ENCODE measurements at places on chromosomes 3 and 15. TPM values are rescaled to one million over a fixed set of nuclear protein-coding genes. Genes with fewer than 3 reads are reported as not detected.

GRCh38 chr15:48992545-48992944 lies 28.8 kb upstream of the SHC4 start:
- DNase-seq: no peak

Gene CD86
- polyA plus RNA-seq: 1.5 TPM

- no peak for DNase-seq
Measured at GRCh38 chr3:136750897-136751315, 1.3 kb downstream of the STAG1 start.

- DNase-seq: no peak
Measured at GRCh38 chr3:99721633-99722007, 83.2 kb downstream of the COL8A1 start.

DNA sequence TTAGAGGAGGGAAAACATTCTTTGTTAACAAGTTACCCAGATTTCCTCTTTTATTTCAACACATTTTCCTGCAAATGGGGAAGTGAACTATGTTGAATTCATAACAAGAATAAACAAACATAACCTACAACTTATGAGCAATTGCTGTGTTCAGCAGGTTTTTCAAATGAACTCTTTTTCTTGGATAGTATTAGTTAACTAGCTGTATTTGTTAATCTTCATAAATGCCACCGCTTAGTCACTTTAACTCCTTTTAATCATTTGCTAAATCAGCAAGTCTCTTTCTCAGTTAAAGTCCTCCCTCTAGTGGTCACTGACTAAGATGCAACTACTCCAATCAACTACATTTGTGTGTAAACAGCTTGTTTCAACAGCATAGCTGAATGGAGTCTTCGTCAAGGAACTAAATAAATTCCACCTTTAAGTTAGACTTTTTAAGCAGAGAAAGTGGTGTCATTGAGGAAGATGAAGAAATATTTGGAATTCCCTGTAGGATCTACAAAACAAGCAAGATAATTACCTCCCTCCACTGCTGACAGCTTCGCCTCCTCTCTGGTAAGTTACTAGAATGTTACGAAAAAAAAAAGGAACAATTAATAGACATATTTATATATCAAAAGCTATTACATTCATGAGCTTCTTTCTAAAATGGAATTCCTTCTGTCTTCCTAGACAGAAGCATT lies 1122.0 kb downstream of the ROBO1 start:
- peak; percentile 49 for DNase-seq

Gene CCNL1
- polyA plus RNA-seq: 81.4 TPM

Gene PLA1A
- polyA plus RNA-seq: 0.22 TPM

GRCh38 chr3:61686228-61686648 lies 124.9 kb downstream of the PTPRG start:
- no peak for DNase-seq

Gene AADACL2
- polyA plus RNA-seq: not detected

DNA sequence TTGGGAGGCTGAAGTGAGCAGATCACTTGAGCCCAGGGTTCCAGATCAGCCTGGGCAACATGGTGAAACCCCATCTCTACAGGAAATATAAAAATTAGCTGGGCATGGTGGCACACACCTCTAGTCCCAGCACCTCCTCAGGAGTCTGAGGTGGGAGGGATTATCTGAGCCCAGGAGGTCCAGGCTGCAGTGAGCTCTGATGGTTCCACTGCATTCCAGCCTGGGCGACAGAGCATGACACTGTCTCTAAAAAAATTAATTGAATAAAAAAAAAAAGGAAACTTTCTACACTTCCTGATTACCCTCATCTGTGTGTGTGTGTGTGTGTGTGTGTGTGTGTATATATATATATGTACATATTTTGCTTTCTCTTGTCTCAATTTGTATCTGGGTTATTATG lies 31.4 kb downstream of the DIPK2A start:
- DNase-seq: no peak

Gene CCR1
- polyA plus RNA-seq: 2.4 TPM

DNA sequence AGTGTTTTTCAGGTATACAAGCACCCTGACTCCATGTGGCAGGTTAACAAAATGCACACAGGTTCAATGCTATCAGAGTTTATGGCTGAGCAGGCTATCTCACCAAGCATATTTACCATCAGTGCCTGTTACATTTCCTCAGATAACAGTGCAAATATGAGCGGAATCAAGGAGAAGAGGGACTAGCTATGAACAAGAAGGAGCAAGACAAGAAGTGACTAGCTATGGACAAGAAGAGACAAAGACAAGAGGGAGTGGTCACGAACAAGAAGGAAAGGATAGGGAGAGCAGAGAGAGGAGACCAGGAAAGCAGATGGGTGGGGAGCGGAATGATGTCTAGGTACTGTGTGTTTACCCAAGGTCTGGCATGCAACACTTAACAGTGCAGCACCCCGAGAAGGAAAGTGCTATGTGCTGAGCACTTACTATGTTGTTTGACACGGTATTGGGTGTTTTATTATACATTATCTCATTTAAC lies 8.6 kb downstream of the ILDR1 start:
- no peak for DNase-seq

DNA sequence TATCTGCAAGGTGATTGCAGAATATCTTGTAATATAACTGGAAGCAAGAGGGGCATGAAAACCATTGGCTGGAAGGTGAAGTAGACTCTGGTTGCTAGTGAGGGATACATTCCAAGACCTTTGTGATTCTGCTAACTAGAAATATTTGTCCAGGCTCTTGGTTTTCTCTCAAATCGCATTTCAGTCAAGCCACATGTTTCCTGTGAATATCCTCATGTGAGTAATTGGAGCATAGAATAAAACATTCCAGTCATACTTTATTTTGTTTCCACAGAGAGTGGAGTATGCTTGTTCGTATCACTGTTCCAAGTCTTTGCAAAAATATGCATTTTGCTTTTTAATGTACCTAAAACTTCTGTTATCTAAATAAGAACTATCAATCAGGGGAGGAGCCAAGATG lies 850.0 kb downstream of the EPHA3 start:
- no peak for DNase-seq

DNA sequence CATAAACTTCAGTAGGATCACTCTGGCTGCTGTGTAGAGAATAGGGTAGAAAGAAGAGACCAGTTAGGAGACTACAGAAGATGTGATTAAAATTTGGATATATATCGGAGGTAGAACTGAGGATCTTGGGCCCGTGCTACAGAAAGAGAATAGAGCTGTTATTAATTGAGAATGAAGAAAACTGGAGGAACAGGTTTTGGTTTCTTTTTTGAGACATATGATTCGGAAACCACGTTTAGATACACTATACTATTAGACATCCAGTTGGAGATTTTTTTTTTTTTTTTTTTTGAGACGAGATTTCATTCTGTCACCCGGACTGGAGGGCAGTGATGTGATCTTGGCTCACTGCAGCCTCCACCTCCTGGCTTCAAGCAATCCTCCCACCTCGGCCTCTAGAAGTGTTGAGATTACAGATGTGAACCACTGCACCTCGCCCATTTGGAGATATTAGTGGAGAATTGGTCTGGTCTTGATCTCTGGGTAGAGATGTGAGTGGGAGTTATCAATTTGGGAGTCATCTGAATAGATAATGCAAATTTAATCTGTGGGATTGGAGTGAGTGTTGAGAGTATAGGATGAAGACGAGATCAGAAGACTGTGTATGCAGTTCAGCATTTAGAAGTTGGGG lies 50.9 kb downstream of the TCF12 start:
- no peak for DNase-seq

Gene LRRC15
- 0.18 TPM for polyA plus RNA-seq

GRCh38 chr3:129119365-129120100 lies 2.1 kb downstream of the RAB43 start:
- no peak for DNase-seq

Gene PRR20G
- polyA plus RNA-seq: not detected

DNA sequence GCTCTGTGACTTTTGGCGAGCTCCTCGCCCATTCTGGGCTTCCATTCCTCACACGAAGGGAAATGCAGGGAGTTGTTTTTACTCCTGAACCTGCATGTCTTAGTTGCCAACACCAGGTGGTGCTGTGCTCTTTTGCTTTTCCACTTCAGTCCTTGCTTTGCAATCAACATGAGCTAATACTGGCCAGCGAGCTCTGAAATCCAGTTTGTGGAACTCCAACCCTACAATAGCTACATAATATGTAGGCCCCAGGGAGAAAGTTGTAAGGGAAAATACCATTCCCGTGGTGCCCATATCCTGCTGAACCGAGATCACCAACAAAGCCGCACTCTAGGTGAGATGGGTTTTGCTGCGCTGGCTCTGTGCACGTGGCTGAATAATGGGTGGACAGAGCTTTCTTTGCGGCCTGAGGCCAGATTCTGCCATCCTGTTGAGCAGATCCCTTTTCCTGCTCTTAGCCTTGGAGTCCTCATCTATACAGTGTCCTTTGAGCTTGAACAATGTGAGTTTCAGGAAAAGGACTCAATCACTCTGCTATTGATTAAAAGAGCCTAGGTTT lies 25.0 kb downstream of the LSM3 start:
- peak; percentile 79 for DNase-seq

GRCh38 chr15:26261966-26262365 lies 398.8 kb upstream of the ATP10A start:
- no peak for DNase-seq

GRCh38 chr3:192957441-192958021 lies 39.9 kb upstream of the MB21D2 start:
- no peak for DNase-seq

Gene TKT
- polyA plus RNA-seq: 30.7 TPM

DNA sequence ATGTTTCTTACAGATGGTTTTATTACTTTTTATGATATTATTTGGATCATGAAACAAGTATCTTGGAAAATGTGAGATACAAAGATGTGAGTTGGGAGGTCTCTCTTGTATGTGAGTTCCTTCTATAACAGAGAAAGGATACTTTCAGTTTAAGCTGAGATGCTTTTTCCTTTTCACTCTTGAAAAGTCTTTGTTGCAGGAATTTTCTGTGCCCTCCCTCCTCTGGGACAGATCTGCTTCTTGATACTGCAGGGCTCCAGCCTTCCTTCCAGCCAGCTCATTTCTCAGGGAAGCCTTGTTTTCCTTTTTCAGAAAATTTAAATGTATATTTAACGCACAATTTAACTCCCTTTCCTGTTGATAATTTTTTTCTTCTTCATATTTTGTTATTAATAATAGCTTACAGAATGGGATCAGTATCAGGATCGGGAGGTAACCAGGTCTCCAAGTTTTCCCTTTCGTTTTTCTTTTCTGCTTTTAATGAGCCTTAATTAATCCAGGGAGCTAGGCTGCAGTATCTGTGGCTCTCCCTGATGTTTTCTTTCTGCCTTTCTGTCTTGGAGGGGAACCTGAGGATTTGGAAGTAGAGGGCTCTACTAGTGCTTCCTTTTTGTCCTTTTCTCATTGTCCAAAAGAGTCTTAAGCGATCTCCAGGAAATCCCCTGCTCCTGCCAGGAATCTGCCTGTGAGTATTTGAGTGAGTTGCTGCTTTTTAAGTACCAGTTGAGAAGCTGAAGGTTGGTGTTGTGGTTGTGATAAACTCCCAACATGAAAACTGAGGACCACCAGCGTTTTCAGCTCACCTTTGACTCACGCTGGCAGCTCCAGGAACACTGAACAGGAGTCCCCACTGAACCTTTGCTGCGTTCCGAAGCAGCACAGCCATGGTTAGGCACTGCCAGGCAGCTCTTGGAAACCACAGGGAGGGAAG lies 105.7 kb downstream of the IGF1R start:
- no peak for DNase-seq

Gene ARGFX
- not detected for polyA plus RNA-seq

Gene SCG3
- 0.09 TPM for polyA plus RNA-seq

GRCh38 chr3:106097817-106098435 lies 229.1 kb upstream of the CBLB start:
- no peak for DNase-seq

DNA sequence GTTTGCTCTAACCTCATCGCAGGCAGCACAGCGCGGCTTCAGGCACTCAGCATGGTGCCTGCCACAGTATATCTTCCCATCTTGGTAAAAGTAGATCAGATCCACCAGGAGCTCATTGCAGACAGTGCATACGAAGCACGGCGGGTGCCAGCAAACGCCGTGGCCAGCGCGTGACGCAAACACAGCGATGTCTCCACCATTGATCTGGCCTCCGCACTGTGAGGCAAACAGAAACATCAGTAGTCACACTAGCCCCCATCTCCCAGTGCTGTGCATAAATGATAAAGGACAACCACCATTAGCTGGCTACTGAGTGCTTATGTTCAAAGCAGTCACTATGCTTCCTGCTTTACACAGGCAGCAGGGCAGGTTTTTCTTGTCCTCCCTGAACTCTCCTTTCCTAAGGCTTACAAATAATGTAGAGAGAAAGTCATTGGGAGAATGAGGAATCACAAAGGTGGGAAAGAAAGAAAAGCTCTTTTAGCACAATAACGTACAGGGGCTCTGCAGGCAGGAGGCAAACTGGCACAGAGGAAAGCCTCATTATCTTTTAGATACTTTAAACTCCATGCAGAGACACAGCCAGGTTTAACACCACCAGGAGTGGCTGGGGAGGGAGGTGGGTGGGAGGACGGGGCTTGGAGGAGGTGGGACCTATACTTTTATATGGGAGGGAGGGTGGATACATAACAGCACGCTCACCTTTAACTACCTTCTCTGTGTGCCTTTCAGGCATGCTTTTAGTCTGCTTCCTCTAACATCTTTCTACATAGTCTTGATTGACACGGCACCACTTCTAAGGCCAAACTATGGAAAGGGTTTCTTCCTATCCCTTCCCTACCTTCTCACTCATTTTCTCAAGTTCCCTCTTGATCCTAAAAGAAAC lies 67.9 kb downstream of the PRICKLE2 start:
- no peak for DNase-seq

- peak; percentile 66 for DNase-seq
Measured at GRCh38 chr3:152269056-152269830, 514 bp downstream of the MBNL1 start.

- no peak for DNase-seq
Measured at GRCh38 chr15:84826369-84826823, 9.2 kb downstream of the ALPK3 start.

DNA sequence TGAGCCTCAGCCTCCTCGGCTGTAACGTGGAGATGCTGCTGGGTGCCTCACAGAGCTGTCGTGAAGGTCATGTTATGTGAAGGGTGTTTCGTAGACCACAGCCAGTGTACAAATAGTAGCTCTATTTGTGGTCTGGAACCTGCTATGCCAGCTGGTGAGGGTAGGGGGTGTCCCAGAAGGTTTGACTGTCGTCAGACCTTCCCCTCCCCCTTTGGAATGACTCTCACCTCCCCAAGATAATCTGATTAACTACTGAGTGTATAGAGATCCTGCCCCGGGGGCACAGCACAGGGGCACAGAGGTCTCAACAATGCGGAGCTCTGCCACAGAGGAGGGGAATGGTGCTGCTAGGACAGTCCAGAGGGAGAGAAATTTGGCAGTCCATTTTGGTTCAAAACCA lies 20.5 kb downstream of the FGD5 start:
- no peak for DNase-seq

- DNase-seq: no peak
Measured at GRCh38 chr3:111998636-111999483, at the start of gene TAGLN3. Gene TAGLN3, plus strand, starts transcription at chr3:111998922. Its CDS starts 501 bp downstream, at chr3:111999423.

- DNase-seq: no peak
Measured at GRCh38 chr15:51121118-51121517, 26.4 kb upstream of the TNFAIP8L3 start.

Data from forelimb muscle (tissue), 1 donor.